ENCODE measurements at places on chromosomes 7 and 10. TPM values are rescaled to one million over a fixed set of nuclear protein-coding genes. Genes with fewer than 3 reads are reported as not detected.

DNA sequence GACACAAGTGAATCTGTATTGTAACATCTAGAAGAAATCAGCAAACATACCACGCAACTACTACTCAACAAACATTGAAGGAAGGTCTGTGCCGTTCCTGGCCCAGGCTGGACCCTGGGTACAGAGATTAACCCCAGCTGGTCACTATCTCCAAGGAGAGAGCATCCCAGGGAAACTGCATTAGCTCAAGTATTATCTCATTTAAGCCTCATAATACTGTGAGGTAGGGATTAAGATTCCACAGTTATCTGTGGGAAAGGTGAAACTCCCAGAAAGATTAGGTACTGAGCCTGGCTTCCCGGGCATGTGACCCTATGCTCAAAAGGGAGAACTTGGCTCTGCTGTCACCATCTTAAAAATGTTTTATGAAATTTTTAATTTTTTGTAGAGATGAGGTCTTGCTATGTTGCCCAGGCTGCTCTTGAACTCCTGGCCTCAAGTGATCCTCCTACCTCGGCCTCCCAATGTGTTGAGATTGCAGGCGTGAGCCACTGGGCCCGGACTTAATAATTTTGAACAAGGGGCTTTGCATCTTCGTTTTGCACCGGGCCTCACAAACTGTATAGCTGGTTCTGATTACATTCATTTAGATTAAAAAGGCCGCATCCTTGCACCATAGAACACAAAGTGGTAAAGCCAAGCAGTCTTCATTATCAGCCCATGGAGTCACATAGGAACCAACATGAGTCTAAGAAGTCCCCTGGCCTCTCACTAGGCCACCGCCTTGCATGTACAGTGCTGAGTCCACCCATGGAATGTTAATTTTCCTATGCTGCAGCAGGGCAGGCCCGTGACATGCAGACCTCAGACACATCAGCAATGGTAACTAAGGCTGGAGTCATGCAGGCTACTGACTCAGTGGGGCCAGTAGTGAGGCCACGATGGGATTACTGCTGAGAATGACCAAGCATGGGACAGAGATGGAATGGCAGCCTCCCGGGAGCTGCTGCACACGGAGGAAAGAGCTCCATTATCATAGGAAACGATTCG lies 5.5 kb upstream of the CTBP2 start:
- peak; percentile 19 for DNase-seq

DNA sequence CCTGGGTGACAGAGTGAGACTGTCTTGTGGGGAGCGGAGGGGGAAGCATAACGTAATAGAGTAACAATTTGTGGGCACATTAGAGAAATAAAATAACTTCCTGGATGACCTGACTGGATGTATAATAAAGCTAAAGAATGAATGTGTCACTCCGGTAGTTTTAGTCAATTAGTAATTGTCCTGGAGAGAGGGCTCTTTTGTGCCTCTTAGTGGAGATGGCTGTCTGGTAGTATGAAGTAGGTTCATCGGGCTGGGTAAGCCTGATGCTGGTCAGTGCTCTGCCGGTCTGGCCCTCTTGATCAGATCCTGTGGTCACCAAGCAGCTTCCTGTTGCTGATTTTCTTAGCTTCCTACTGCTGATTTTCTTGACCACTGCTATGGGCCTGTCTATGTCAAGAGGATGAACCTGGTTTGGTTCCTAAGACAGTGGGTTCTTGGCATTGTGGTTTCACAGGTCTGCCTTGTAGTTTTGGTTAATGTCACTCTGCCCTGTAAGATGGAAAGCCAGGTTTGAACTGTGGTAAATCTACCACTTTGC lies 34.1 kb downstream of the ZRANB1 start:
- DNase-seq, result no peak

DNA sequence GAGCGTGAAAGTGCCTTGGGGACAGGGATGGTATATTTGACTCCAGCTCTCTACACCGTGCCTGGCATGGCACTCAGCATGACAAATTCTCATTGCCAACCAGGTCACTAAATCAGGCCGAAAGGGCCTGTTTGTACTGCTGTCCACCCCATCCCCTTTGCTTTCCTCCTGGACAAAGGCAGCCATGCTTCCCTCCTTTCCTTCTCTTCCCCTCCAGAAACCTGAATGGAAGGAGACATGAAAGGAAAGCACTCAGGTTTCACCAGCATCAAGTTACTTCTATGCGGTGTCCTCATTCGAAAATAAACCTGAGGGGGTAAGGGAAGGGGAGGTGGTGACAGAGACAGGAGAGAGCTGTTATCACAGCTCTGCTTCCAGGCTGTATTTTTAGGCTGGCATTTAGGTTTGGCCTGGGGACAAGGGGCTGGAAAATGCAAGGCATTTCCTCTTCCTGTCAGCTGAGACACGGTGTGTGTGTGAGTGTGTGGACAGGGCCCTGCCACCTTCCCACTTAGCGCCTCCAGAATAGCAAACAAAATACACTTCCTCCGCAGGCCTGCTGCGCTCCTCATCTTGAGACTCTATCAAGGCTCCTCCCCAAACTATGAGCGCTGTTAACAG lies 79.9 kb upstream of the COL13A1 start:
- DNase-seq, result peak; percentile 54

DNA sequence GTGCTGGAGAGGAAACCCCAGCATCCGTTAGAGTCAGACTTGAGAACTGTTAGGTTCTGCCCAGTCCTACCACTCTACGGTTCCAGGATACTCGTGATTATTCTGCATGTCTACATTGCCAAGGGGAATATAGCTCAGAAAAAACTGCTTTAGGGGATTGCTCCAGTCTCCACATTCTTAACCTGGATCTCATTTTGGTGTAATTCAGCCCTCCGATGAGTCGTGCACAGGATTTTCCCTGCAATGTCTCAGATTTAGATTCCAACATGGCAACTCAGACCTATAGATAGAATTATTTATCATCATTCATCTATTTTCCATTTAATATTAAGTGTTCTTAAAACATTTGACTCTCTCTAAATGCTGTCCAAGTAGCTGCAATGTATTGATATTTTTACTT lies 121.1 kb upstream of the ZEB1 start:
- no peak for DNase-seq

- DNase-seq, result no peak
Measured at GRCh38 chr10:20624642-20625041, 272.5 kb downstream of the NEBL start.

The ASZ1 gene
- polyA plus RNA-seq, result not detected

The MUC3A gene
- polyA plus RNA-seq, result 0.45 TPM

The ZMIZ2 gene
- polyA plus RNA-seq, result 26.8 TPM

Data from stomach (tissue), 19 donors.